CD8-positive, alpha-beta T cell (primary cell): ENCODE measurements at places on chromosomes 4 and X. TPM values are rescaled to one million over a fixed set of nuclear protein-coding genes. Genes with fewer than 3 reads are reported as not detected.

KCND1 gene
- 3.0 TPM for total RNA-seq

TECRL gene
- total RNA-seq = not detected

CXorf49 gene
- not detected for total RNA-seq

SLC34A2 gene
- total RNA-seq = not detected

NWD2 gene
- not detected for total RNA-seq

C4orf51 gene
- not detected for total RNA-seq

SULT1E1 gene
- not detected for total RNA-seq

ACOT9 gene
- total RNA-seq = 19.3 TPM

NMU gene
- not detected for total RNA-seq

DDX53 gene
- not detected for total RNA-seq

PHEX gene
- 0.41 TPM for total RNA-seq

CNKSR2 gene
- total RNA-seq = 14.0 TPM

NLGN4X gene
- total RNA-seq = not detected

ETNPPL gene
- total RNA-seq = not detected

SEC31A gene
- total RNA-seq = 115 TPM

REPS2 gene
- total RNA-seq = 0.11 TPM

RHOXF1 gene
- not detected for total RNA-seq

SLITRK2 gene
- not detected for total RNA-seq

SAGE1 gene
- total RNA-seq = not detected

CLIC2 gene
- not detected for total RNA-seq

CT45A10 gene
- not detected for total RNA-seq

GRID2 gene
- total RNA-seq = not detected

RXFP1 gene
- total RNA-seq = not detected

UGDH gene
- 3.6 TPM for total RNA-seq

ARX gene
- total RNA-seq = not detected

PIM2 gene
- total RNA-seq = 212 TPM

ADAM29 gene
- not detected for total RNA-seq

ADGRG4 gene
- total RNA-seq = not detected

CT55 gene
- total RNA-seq = not detected

BRCC3 gene
- total RNA-seq = 9.6 TPM

CMC4 gene
- 5.0 TPM for total RNA-seq

SPANXA1 gene
- not detected for total RNA-seq

C1GALT1C1 gene
- total RNA-seq = 1.1 TPM

TMEM255A gene
- not detected for total RNA-seq

CLDN22 gene
- not detected for total RNA-seq

SPANXB1 gene
- total RNA-seq = not detected

SMIM10L2A gene
- 1.4 TPM for total RNA-seq

HOPX gene
- 10.0 TPM for total RNA-seq

ITIH6 gene
- not detected for total RNA-seq

RFC1 gene
- 89.8 TPM for total RNA-seq

NDUFC1 gene
- total RNA-seq = 25.5 TPM

RBM46 gene
- total RNA-seq = not detected
